ENCODE measurements at places on chromosomes 7 and 10.
A peak's percentile ranks its signal among the peaks of the same experiment; 100 is the strongest.

DNA sequence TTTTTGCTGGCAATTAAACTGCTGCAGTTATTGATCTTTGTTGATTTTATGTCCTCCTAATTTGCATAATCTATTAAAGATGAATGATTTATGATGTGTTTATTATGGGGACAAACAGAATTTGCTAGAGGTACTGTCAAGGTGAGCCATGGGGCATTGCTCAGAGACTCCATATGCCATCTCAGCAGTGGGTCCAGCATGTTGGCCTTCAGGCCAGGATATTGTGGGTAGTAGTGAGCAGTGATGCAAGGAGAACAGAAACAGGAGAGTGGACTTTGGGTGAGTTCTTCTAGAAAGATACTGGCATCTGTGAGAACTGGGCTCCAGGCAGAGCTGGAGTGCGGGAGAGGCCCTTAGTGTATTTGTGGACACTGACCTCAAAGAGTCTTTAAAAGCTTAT, 65.9 kb downstream of the PAX2 start:
- no peak for DNase-seq

- peak; percentile 43 for DNase-seq
These were observed 41.1 kb upstream of the EN2 start for GRCh38 chr7:155416646-155417380.

- DNase-seq: no peak
These were observed 37.4 kb upstream of the ADGRA1 start for GRCh38 chr10:133050371-133050770.

GRCh38 chr7:97174303-97174702, 56.8 kb downstream of the SDHAF3 start:
- no peak for DNase-seq

DNA sequence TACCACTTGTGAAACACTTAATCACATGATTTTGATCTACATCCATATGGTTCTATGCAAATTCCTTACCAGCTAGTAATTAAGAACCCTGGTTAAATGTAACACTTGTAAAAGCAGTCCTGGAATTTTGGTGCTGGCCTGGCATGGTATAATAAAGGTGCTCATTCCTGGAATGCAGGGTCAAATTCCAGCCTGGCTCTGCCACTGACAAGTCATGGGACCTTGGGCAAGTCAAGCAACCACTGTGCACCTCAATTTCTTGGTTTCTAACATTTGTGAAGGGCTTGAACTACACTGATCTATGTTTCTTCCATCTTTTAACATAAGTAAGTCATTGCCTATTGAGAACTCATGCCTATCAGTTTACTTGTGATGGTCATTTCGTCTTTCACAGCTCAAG, 91.9 kb upstream of the PIK3CG start:
- DNase-seq: no peak

GRCh38 chr10:16520900-16521299, 779 bp downstream of the C1QL3 start:
- DNase-seq: peak; percentile 56

DNA sequence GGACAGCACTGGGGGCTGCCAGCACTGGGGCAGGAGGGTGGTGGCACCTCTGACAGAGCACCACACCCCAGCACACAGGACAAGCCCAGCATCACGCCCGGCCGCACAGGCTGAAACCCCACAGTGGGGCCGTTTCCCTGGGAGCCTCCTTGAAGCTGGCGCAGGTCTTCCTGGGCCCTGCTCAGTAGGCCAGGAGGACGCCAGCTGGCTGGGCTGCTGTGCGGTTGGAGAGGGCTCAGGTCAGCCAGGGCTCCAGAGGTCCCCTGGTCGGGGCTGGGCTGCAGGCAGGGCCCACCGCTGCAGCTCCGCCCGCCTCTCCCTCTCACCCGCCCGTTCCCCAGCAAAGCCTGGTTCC, 137.3 kb downstream of the TCERG1L start:
- no peak for DNase-seq

All from Karpas-422 (cell line).